ENCODE measurements at places on chromosomes 2 and 18.

DNA sequence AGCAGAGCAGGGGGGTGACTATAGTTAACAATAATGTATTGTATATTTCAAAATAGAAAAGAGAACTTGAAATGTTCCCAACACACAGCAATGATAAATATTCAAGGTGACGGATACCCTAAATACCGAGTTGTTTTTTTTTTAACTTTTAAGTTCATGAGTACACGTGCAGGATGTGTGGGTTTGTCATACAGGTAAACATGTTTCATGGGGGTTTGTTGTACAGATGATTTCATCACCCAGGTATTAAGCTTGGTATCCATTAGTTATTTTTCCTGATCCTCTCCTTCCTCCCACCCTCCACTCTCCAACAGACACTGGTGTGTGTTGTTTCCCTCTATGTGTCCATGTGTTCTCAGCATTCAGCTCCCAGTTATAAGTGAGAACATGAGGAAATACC is 164.5 kb upstream of the DNMT3A start:
- DNase-seq, result no peak

DNA sequence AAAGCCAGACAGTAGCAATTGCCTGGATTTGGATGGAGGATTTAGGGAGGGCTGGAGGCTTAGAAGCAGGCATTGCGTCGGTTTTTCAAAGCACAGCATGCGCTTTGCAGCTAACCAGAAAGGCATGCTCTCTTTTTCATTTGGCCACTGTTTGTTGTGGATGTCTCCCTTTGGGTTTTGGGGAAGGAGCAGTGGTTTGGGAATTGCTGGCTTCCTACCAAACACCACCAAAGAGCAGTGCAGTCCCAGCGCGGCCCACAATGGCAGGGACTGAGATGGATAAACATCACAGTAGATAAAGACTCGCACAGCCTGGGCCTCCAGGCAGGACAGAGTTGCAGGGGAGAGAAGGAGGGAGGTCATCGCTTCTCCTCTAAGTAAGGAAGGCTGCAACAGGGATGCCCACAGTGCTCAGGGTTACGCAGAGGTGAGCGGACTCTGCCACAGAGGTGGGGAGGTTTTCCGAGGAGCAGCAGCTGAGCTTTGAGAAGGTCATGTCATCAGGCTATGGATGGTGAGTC is 148.5 kb downstream of the MYT1L start:
- no peak for DNase-seq

DNA sequence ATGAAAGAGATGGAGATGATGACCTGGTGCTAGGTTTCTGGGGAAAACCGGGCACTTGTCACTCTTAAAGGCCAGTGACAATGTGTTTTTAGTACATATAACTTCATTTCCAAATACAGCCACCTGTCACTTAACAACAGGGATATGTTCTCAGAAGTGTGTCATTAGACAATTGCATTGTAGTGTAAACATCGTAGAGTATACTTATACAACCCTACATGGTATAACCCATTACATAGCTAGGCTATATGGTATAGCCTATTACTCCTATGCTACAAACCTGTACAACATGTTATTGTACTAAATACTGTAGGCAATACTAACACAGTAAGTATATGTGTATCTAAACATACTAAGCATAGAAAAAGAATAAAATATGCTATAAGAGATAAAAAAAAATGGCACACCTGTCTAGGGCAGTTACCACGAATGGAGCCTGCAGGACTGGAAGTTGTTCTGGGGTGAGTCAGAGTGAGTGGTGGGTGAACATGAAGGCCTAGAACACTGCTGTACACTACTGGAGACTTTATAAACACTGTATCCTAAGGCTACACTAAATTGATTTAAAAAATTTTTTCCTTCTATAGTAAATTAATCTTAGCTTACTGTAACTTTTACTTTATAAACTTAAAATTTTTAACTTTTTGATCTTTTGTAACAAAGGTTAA is 123.2 kb downstream of the THADA start:
- no peak for DNase-seq

DNA sequence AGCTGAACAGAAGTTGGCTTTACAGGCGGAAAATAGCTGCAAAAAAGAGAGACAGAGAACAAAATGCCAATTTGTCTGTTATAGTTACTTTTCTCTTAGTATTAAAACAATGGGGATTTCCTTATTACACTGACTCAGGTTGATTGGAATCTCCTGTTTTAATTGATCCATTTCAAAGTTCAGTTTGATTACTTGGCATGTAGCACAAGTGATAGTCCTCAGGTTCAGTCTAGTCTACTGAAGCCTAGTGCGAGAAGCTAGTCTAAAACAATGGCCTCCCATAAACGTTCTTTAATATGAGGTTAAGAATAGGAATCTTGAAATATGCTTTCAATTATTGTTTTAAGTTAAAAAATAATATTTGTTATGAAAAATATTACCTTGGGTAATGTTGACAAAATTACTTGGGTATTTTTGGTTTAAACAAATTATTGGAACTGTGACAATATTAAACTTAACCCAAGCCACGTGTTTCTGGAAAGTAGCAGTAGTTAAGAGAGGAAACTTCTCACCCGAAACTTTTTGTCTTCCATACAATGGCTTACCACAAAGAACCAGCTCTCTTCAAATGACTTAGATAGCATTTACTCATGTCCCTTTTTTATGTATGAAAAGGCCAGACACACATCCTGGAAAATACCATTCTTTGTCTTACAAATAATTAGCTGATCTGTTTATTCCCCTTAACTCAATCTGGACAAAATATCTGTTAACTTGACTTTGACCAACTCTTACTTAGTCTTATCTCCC is 1326.2 kb upstream of the TMEFF2 start:
- no peak for DNase-seq

DNA sequence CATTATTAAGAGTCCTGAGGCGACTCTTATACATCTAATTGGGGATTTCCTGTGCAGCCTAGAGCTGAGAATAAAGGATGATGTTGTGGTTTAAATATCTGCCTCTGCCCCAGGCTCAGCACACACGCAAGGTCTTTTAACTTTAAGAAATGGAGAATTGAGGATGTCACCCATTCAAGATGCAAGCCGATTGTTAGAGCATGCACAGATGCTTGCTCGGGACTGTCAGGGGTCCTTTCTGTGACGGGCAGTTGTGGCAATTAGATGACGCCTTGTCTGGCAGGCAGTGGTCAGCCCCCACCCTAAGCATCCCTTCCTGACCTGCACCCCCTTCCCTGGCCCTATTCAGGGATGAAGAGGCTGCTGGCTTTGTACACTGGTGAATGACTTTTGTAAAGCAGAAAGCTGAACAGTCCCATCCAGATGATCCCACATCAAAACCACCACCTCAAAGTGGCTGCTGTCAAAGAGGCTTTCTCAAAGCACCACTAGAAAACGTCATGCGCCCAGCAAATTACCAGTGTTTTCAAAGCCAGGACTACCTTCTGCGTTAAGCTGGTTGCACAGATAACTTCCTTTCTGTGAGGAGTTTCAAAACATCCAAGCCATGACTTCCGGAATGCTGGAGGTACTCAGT is 23.7 kb downstream of the FAM178B start:
- DNase-seq, result no peak

GRCh38 chr2:67872481-67872880 is 190.3 kb downstream of the C1D start:
- DNase-seq, result no peak

GRCh38 chr18:44117821-44118220 is 562.9 kb upstream of the SETBP1 start:
- DNase-seq, result no peak

GRCh38 chr2:102291319-102292075 is 19.9 kb upstream of the IL1RL1 start:
- no peak for DNase-seq

DNA sequence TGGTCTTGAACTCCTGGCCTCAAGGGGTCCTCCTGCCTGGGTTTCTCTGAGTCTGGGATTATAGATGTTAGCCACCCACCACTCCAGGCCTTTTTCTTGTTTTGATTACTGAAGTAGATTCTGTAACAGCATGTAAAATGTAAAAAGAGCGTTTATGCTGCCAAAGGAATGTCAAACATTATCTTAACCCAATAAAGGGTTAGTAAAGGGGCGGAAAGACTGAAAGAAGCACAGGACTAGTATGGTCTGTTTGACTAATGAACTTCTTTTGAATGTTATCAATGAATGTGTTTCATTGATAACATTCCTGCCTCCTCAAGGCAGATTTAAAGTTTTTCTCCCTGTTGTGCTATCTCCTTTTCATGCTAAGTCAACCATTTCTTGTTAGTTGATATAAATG is 29.4 kb downstream of the GPD2 start:
- no peak for DNase-seq

GRCh38 chr2:134127496-134127895 is 126.4 kb upstream of the MGAT5 start:
- no peak for DNase-seq

DNA sequence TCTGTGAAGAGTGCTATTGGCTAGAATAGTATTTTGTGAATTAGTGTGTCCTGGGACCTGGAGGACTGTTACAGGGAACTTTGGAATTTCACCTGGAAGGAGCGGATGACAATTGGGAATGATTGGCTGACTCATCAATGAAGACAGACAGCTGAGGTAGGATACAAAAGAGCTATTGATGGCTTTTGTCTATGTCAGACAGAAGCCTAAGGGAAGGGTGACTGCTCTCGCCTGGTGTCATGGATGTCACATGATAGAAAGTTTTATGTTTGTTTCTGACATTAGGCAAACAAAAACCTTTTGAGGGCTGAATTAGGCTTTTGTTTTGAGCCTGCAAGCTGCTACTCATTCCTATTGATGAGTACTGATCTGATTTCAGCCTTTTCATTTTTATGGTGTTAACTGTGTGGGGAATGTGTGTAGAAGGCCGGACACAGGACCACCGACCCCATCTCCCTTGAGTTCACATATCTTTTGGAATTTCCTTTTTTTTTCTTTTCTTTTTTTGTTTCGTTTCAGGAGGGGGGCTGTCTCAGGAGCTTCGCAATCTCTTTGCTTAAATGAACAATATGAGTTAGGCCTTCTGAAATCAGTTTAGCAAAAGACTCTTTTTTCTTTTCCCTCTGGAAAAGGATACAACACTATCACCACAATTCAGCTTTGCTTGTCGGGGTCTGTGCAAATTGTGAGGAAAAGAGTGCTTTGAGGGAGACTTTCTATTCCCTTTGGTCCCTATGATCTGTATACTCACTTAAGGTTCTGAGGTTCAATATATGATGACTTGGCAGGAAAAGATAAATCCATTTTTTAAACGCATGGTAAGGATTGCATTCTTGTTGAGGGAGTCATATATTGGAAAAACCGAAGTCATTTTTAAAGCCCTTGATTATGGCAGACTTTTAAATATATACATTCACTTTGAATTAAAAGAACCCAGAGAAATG is 207.9 kb upstream of the FIGN start:
- no peak for DNase-seq

GRCh38 chr18:25230658-25231326 is 121.2 kb downstream of the ZNF521 start:
- no peak for DNase-seq

- DNase-seq, result no peak
Measured at GRCh38 chr2:96727431-96727830, 12.4 kb downstream of the LMAN2L start.

GRCh38 chr2:67046591-67046990 is 350.5 kb upstream of the ETAA1 start:
- no peak for DNase-seq

GRCh38 chr2:45726188-45726587 is 74.7 kb downstream of the PRKCE start:
- DNase-seq, result no peak

DNA sequence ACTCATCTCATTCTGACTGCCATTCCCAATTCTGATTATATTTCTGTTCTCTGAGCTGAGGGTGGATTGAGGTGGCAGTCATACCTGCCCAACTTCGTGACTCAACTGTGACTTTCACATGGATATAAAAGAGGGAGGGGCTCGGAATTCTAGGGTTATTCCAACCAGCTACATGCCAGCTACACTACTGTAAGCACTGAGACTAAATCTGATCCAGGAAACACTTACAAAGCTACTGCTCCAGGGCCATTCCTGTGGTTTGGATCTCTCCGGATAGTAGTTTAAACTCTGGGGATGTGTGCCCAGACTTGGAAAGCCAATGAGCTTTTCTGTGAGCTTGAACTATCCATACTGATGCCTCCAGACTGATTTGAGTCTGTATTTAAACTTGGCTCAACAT is 7.9 kb downstream of the MAP2 start:
- DNase-seq, result no peak

- no peak for DNase-seq
Measured at GRCh38 chr2:170553748-170554147, 161.4 kb upstream of the SP5 start.

- DNase-seq, result no peak
Measured at GRCh38 chr2:48844417-48845155, 89.1 kb upstream of the LHCGR start.

DNA sequence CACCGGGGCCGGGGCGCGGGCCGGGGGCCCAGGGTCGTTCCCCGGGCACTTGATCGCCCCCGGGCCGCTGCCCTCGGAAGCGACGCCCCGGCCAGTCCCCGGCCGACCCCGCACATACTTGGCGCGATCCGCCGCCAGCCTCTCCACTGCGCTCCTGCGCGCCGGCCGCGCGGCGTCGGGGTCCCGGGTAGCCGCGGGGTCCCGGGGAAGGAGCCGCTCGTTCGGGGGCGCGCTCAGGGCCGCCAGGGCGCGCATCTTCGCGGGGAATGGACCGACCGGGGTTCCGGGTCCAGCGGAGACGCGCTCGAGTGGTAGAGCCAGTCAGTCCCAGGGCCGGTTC is 204 bp downstream of the FAM110C start:
- no peak for DNase-seq

DNA sequence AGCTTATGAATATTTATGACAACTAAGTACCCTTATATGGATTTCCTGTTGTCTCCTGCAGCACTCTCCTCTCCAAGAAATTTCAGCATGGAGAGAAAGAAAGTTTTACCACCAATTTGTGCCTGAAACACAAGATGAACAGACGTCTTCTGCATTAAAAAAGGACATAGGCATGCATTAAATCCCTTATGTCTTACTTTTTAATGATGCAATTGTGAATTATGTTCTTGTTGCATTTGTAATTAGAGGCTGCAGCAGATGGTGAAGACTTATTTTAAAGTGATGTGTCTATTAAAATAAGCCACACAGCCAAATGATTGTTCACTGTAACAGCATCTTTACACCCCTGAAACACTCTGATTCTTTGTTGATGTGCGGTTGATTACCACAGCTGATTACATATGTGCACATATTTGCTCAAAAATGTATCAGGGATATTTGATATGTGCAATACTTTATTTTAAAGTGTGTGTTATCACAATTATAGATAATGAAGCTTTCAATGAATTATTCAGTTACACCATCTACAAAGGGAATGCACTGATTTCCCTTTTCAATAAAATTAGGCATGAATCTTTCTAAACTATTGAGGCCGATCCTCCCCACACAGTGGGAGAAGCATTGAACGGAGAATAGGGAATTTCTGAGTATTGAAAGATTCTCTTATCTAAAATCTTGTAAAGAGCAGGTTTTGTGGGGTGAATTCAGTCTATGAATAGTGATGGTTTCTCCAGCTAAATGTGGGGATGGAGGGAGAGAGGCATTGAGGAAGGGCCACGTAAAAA is 585.1 kb downstream of the SLC4A3 start:
- no peak for DNase-seq

Data from natural killer cell (primary cell).